ENCODE measurements at places on chromosomes 12 and 14.

DNA sequence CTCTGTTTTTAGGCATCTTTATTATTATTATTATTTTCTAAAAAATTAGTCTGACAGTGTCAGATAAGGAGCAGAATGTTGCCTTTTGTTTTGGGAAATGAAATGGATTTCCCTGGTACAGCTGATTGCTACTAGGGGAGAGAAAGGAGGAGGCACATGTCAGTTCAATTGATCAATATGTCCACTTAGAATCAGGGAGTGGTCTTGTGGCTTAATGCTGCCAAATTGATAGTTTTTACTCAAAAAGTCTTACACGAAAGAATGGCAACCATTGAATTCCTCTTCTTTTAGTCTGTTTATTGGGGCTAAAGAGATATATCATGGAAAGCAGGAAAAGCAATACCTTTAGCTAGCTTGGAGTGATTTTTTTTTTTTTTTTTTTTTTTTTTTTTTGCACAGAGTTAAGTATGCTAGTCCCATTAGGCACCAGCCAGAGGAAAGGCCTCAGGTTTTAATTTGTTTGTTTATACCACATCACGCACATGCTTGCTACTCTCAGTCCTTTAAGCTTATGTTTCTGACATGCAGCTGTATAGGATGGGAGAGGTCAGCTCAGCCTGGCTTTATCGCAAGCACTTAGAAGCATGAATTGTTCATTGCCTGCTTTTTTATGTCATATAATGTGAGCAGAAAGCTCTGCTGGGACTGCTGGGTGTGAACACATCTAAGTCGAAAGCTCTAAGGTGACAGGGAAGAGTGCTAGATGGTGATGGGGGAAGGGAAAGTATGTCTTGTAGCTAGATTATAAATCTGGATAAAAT is 1.4 kb downstream of the AKAP6 start:
- no peak for DNase-seq

GRCh38 chr14:89903340-89903952 is 51.1 kb downstream of the EFCAB11 start:
- DNase-seq, result no peak

DNA sequence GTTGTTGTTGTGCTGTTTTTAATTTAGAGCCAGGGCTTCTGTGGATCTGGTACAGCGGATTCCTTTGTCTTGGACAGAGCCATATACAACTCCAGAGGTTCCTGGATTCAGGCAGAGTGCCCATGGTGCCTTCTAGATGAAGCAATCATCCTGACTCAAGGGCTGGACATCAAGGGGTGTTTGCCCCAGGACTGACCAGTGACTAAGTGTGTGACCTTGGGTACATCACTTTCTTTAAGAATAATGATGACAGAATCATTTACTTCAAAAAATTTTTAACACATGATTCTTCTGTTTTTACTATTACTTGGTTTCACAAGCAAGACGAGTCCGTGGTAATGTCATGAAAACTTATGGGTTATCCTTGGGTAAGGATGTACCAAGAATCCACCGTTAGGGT is 397.3 kb downstream of the ZFP36L1 start:
- no peak for DNase-seq

GRCh38 chr12:12779007-12779406 is 6.5 kb upstream of the APOLD1 start:
- no peak for DNase-seq

DNA sequence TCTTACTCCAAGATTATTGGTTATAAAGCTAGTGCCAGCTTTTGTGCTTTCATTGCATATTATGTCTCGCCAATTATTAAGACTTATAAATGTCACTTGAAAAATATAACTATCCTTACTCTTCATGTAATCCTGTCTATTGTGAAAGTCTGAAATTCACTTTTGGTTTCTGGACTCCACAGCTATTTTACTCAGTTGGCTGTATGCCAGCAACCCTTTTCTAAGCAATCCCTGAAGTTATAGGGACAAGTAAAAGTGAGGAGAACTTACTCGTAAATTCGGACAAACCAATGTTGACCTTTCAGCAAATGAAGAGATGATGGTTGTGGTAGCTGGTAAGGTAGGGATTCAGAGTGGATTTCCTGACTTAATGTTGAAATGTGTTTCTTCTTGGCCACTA is 196.3 kb downstream of the NPAS3 start:
- no peak for DNase-seq

GRCh38 chr12:13744561-13744960 is 236.8 kb downstream of the GRIN2B start:
- DNase-seq, result no peak

DNA sequence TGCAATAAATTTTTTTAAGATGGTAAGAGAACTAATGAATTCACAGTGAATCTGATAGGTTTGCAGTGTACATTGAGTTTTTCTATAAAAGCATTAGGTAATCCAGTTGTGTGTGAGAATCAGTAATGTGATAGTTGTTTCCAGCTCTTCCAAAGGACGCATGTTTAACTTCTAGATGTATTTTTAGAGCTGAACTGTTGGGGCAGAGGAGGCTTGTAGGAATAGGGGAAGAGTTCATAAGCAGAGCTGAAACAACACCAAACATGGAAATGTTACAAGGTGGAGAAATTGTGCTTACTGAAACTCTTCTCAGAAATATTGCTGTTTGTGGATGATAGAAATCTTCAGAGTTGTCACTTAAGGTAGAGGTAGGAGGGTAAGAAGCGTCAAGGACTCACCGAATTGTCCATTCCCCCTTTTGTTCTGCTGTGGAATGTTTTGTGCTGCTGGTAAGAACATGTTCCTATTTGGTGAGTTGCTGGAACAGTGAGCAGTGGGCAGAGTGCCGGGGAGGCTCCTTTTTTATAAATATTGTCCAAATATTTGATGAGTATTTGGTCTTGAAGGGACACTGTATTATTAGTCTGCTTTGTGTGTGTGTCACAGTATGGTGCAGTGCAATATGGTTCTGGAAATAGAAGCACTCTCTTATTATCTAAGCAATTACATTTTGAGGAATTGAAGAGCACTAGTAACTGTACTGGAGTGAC is 76.7 kb downstream of the ANO6 start:
- no peak for DNase-seq

DNA sequence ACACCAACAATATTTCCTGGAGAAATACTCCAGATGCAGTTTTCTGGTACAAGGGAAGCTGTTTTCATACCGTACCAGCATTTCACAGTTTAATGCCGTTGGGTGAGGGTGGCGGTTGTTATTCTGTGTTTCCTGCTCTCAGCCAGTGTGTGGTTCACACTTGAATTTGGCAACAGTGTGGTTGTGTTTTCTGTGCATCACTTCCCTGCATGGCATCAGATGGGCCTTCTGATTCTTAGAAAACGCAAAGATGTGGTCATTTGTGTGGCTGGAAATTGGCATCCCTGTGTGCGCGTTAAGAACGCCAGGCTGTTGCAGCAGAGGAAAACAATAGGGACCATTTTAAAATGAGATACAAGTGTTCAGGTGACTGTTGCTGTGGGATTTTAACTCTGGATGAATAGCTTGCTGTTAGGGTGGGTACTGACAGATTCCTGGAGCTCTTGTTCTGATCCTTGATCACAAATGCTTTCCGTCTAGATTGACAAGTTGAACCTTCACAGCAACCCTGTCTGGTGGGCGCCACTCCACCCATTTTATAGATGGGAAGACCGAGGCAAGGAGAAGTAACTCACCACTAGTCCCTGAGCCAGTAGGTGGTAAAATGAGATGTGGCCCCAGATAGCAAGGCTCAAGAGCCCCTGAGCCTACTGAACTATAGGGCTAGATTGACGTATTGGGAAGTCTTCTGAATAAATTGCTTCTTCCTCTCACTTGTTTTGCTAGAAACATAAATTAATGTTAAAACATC is 231.2 kb downstream of the CHST11 start:
- DNase-seq, result no peak
